ENCODE measurements at places on chromosomes 6 and 20.

DNA sequence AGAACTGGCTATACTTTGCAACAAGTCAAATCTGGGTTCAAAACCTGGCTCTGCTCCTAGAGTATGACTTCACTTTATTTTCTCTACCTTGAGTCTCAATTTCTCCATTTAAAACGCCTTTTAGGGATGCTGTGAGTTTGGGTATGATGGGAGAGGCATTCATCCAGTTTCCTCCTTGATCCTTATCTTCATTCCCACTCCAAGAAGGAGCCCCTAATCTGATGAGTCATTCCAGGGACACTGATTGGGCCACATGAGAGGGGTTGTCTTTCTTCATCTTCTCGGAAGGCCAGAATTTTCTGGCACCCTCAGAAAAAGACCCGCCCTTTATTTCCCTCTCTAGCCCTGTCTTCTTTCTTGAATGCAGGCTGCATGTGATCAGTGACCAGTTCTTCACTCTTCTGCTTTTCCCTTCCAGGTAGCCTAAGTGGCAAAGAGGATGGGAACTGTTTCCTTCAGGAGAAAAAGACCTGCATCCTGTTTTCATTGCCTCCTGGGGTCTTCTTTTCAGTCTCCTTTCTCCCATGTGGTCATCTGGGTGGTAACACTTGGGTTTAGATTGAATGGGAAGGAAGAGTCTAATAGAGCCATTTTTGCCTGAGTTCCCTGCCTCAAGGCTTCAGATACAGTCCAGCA, 32.1 kb upstream of the PNRC1 start:
- DNase-seq: no peak

DNA sequence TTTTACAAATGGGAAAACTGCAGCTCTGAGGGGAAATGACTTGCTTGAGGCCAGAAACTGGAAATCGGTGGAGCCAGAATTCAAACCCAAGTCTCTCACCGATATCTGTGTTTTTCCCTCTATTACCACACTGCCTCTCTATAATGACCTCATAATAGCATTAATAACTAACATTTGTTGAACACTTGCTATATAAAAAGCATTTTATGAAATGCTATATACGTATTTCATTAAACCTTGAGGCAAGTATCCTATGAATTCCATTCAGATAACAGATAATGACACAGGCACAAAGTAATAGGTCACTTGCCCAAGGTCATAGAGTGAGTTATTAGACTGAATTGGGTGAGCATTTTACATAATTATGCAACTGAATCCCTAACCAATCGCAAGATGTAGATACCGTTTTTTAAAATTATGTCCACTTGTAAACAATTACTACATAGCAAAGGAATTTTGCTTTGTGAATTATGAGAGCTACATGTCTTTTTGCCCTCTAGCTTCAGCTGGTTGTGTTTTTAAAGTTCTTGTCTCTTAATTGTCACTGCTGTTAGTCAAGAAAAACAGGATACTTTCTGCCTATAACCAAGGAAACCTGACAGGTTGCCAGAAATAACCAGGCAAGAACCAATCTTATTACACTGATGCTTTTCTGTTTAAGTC, 4.7 kb downstream of the DSN1 start:
- no peak for DNase-seq

DNA sequence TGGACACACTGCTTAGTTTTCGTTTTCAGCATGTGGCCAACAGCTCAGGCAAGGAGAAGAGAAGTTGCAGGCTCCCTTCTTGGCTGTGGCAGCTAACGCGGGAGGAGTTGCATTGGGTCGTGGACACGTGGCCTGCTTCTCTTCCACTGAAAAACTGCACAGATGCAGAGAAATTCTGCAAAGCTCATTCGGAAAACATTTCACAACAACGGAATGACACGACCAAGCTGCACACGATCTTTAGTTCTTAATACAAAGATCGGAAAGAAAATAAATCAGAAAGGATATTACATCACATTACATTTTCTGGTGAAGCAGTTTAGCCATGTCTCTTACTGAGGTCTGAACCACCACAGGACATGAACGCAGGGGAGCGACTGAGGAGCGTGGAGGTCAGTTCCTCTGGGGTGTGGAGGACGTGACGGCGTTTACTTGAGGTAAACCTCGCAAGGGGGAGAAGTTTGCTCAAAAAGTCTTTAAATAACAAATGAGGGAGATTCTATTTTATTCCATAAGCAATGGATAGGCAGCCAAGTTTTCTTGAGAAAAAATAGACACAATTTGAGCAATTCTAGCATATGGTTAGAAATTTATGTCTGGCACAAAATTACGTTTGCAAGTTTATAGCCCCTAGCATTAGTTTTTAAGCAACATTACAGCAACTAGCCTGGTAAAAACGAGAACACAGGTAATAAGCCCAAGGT, 178.3 kb downstream of the THBS2 start:
- DNase-seq: no peak

DNA sequence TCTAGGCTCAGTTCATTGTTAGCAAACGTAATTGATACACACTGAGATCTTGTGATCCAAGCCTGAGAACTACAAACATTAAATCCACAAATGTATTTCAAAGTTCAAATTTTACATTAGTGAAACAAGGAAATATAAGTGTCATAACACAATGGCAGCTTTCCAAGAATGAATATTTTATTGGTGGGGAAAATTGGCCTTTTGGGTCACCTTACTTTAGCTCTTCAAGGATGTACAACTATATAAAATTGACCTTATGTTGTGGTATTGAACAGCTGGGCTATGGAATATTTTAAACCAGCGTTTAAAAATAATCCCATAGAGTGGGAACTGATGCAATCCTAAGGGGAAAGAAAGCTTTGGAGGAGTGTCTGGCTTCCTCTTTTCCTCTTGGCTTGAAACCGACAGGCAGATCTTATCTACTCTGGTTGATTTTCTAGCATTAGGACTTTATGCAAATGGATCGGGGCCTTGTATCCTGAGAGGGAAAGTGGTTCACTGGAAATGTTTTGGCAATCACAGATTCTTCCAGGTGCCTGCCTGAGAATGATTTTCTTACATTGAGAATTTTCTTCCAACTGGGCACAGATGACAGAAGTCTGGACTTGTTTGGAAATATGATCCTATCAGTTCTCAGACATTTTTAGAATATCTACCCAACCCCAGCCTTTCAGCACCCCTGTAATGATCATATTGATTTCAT, 184.8 kb upstream of the ECI2 start:
- DNase-seq: no peak

Measured in activated naive CD4-positive, alpha-beta T cell (primary cell).